ENCODE measurements at places on chromosomes 1 and 21.

DNA sequence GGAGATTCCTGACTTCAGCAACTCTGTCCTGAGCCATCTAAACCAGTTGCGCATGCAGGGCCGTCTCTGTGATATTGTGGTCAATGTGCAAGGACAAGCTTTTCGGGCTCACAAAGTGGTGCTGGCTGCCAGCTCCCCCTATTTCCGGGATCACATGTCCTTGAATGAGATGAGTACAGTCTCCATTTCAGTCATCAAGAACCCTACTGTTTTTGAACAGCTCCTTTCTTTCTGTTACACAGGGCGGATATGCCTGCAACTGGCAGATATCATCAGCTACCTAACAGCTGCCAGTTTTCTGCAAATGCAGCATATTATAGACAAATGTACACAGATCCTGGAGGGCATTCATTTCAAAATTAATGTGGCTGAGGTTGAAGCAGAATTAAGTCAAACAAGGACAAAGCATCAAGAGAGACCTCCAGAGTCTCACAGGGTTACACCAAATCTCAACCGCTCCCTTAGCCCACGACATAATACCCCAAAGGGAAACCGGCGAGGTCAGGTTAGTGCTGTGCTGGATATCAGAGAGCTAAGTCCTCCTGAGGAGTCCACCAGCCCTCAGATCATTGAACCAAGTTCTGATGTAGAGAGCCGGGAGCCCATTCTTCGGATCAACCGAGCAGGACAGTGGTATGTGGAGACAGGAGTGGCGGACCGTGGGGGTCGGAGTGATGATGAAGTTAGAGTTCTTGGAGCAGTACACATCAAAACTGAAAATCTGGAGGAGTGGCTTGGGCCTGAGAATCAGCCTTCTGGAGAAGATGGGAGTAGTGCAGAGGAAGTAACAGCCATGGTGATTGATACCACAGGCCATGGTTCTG lies 2.3 kb downstream of the ZBTB37 start:
- no peak for DNase-seq

GRCh38 chr1:211947396-211948295 lies 87.7 kb downstream of the INTS7 start:
- no peak for DNase-seq

- DNase-seq: peak; percentile 21
Measured at GRCh38 chr1:22428672-22429071, 23.0 kb upstream of the ZBTB40 start.

DNA sequence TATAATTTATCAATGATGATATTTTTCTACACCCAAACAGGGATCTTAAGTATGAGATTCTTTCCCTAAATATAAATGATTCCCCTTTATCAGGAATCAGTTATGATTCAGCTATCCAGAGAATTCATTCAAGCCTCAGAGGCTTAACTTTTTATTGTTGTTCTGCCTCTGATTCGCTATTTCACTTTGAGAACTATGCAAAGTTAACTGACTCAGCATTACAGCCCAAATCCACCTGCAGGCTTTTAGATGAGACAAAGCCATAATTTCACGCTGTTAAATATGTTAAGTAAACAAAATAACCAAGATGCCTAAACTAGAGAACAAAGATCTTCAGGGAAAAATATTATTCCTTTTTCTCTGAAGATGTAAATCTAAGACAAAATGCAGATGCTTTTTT lies 8.5 kb downstream of the SCYL3 start:
- no peak for DNase-seq

DNA sequence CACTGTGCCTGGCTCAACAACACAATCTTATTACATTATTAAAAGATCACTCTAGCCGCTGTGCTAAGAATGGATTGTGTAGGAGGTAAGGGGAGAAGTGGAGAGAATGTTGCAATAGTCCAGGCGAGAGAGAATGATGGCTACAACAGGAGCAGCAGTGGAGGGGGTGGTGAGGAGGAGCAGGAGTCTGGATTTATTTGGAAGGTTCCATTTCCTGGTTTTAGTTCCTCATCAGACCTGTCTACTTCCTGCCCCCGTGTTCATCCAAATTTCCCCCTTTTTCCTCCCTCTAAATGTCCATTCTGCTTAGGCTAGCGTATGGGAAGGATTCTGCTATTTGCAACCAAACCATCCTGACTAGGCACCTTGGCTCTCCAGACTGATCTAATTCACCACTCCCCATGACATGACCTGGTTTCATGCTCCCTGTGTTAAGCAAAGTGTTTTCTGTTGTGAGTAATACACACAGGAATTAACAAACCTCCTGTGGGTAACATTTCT lies 35.1 kb upstream of the EYA3 start:
- DNase-seq: no peak

GRCh38 chr1:227127891-227128290 lies 187.8 kb downstream of the COQ8A start:
- DNase-seq: no peak

DNA sequence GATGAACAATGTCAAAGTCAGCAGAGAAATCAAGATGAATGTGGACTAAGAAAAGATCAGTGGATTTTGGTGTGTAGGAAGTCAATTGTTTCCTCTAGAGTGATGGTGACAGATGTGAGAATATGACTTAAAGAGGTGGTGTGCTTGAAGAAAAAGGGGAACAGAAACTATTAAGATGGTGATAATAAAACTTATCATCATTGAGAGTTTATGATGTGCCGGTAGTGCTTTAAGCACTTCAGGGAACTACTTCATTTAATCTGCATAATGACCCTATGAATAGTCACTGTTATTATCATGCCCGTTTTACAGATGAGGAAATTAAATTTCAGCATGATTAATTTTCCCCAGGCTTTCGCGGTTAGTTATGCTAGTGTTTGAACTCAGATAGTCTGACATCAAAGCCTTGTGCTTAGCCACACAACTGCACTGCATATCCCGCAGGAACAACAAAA lies 246.9 kb upstream of the LRRC7 start:
- DNase-seq: no peak

DNA sequence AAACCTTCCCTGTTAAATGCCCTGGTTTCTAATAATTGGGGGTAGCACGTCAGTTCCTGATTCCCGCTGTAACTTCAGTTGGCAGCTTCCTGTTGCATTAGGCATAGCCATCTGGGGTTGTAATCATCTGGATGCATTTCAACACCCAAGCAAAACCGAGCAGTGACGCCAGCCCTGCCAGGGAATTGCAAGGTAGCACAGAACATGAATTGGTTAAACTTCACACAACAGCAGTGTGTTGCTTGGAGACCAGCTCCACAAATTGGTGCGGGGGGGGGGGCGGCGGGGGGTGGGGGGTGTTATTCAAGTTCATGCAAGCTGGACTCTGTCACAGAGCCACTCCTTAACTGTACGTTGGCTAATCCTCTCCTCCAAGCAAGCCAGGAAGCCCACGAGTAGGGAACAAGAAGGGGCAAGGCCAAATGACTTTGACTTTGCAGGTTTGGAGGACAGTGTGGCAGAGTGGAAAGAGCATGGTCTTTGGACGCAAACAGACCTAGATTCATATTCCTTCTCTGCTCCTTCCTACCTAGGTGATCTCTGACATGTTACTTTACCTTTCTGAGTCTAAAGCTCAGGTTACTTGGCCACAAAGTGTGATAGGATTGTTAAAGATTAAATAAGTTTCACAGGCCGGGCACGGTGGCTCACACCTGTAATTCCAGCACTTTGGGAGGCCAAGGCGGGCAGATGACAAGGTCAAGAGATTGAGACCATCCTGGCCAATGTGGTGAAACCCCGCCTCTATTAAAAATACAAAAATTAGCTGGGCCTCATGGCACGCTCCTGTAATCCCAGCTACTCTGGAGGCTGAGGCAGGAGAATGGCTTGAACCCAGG lies 4.7 kb downstream of the LAX1 start:
- peak; percentile 36 for DNase-seq

DNA sequence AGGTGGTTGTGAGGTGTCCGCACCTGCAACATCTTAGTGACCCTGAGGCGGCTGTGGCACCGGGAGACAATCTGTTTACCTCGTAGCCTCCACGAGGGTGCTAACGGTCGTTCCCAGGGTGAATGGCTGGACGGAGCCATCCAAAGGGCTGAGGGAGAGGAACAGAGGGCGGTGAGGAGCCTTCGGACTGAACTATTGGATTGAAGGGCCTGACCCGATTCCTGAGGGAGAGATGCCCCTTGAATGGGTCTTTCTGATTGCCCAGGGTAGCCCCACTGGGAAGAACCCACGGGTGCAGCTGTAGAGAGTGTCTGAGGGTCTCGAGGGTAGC lies 2.3 kb downstream of the NR5A2 start:
- no peak for DNase-seq

DNA sequence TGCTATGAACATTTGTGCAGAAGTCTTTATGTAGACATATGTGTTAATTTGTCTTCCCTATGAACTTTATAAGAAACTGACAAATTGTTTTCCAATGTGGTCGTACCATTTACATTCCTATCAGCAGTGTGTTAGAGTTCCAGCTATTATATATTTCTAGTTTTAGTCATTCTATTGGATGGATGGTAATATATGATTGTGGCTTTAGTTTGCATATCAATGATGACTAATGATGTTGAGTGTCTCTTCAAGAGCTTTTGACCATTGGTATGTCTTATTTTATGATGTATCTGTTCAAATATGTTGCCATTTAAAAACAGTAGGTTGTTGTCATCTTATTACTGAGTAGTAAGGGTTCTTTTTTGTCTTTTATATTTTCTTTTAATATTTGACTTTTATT lies 16.2 kb upstream of the ZNF326 start:
- no peak for DNase-seq

Data from NCI-H524 treated with DMSO at 0.1 percent for 48 hours (cell line).